ENCODE measurements at places on chromosomes 5 and 9.

DNA sequence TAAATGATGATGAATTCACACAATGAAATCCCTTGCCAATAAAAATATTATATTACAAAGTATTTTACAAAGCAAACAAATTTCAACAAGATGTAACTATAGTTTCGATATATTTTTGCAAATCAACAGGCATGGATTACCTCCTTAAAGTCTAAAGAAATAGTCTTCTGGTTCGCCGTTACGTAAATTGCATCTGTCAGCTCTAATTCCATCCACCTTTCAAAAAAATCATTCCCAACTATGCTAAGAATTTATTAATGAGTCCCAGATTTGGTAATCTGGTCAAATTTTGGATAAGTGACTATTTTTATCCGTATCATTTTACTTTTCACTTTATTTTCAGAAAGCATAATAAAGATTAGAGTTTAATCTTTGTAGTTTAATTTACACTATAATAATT lies 1984.9 kb downstream of the EFNA5 start:
- DNase-seq = no peak

- DNase-seq = no peak
These were observed 64.4 kb downstream of the NUDT12 start for GRCh38 chr5:103498211-103498610.

- peak; percentile 90 for DNase-seq
These were observed 849 bp upstream of the RGMB start for GRCh38 chr5:98772415-98773213.

DNA sequence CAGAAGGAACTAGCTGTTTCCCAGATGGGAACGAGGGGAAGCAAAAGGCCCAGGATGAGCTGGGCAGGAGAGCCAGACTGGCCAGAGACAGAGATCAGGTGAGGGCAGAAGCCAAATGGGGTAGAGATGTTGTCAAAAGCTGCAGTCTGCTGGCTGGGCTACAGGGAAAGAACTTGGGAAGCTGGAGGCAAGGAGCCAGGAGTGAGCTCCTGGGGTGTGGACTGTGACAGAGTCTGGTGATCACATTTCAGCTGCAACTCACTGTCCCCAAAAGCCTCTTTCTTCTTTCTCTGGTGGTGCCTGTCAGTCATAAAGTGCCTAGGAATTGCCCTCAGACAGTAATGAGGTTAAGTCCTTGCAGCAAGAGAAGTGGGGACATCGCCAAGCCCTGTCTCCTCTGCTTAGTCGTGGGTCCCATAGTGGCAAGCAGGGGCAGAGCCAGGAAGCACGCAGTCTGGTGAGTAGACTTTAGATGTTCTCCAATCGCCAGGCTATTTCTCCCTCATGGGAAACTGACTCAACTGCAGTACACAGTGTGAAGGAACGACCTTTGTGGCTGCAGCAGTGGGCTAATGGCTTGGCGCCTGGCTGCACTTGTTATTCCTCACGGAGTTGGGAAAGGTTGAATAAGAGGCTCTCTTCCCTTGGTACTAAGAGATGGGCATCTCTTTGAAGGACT lies 2.5 kb upstream of the FSD1L start:
- DNase-seq = no peak

DNA sequence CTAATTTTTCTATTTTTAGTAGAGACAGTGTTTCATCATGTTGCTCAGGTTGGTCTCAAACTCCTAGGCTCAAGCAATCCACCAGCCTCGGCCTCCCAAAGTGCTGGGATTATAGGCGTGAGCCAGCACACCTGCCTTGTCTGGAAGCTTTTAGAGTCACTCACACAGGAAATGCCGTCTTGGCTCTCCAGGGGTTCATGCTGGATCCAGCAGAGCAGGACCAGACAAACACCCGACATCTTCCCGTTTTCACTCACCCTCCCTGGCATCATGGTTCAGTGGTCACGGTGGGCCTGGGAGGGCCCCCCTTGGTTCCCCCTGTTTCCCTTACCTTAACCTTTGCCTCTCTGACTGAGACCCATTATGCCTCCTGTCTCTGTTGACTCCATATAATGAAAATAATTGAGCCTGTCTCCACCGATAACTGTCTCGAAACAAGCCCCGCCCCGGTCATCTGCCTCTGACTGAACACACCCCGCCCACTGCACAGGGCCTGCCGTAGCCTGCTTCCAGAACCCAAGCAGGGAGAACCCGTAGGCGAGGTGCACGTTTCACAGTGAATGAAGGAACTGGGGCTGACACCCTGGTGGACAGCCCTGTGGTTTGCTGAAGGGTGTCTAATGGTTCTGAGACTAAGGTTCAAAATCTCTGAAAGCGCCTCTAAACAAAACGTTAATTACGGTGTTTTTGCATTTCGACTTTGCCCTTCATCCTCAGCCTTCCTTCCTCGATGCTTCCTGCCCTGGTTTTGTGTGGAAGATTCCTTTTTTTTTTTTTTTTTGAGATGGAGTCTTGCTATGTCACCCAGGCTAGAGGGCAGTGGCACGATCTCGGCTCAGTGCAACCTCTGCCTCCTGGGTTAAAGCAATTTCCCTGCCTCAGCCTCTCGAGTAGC lies 39.7 kb upstream of the SPRY4 start:
- no peak for DNase-seq

DNA sequence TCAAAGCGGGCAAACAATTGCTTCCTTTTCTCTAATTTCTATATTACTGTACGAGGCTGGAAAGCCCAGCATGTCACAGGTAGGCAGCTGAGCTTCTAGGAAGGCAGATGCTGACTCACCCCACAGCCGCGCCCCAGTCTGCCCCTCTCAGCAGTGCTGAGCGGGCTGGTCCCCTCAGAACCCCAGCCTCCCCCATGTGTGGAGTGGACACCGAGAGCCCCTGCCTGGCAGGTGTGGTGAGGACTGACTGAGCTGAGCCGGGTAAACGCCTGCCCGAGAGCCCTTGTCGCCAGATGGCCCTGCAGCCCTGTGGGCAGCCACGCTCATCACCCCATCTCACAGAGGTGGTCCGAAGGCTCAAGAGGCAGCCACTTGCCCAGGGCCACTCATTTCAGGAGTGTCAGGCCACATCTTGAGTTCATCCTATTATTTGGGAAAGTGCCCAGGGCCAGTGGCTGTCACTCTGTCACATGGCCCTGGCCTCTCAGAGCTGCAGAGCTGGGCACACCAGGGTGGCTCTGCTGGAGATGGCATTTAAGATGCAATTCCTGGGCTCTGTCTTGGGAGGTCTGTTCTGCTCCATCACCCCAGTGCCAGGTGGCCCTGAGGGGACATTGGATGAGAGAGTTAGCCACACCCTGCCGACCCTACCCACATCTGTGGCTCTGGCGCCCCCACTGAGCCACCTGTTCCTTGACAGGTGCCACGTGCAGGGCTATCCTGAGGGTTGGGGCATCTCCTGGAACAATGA lies 12.4 kb downstream of the CARD19 start:
- DNase-seq = no peak

Measured in fibroblast of villous mesenchyme (primary cell).